ENCODE measurements at places on chromosomes 6 and 20. TPM values are rescaled to one million over a fixed set of nuclear protein-coding genes. Genes with fewer than 3 reads are reported as not detected.

- DNase-seq = no peak
These were observed 90.2 kb downstream of the THBS2 start for GRCh38 chr6:169163411-169163901.

DNA sequence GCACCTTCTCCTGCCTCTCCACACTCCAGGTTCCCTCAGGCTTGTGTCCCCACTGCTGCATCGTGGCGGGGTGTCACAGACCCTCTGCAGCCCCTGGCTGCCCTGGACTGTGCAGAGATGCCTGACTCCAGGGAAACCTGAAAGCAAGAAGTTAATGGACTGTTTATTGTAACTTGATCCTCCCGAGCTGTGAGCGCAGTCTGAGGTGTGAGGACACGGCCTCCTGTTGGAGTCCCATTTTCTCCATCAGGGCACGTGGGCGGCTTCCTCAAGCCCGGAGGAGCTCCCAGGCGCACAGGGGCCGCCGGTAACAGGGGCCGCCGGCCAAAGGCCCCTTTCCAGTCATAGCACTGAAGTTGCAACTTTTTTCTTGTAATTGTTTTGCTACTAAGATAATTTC is 16.9 kb downstream of the RBM38 start:
- no peak for DNase-seq

DNA sequence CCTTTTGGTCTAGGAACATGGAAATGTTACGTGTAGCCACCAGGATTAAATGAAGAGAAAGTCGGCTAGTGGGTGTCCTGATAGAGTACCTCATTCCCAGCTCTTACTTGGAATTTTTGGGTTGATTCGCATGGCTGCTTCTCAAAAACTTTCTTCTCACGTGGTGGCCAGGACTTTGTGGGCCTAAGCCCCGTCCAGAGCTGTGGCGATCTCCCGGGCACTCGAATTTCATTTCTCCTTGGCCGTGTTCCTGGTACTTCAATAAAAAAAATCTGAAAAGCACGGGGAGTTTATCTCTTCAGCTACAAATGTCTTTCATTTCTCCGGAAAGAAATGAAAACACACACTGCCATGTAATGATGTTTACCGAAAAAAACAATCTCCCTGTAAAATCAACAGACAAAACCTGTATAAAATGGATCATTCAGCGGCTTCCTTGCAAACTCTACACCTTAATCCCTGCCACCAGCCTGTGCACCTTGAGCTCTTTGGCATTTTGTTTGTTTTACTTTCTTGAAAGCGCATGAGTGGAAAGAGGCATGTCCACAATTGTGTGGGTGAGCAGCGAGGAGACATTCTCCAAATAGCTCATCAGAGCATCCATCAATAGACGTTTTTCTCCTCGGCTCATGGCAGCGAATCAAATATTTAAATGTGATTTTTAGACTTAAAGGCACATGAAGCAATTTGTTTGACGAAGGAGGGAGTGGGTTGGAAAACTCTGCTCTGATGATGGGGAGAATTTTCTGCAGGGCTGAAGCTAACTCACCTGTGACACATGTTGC is 173.1 kb downstream of the TFAP2C start:
- DNase-seq = no peak

- DNase-seq = no peak
These were observed 16.5 kb upstream of the ATXN1 start for GRCh38 chr6:16777794-16778193.

GRCh38 chr6:73648166-73648565 is 5.6 kb downstream of the SLC17A5 start:
- no peak for DNase-seq

DNA sequence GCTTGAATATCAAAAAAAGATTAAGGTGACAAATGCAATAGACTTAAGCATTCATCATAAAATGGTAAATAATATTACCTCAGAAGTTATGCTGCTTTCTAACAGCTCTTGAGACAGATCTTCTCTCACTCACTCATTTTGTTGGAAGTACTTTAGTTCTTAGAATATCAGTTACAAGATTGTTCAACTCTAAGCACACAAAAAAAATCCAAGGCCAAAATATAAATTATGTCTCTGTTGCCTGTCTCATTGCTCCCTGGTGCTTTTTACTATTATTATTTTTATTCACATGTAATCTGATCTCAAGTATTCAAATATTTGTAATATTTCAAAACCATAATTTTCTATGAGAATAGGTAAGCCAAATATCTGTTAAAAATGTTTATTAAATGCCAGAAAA is 259.4 kb upstream of the HSF2 start:
- no peak for DNase-seq

DNA sequence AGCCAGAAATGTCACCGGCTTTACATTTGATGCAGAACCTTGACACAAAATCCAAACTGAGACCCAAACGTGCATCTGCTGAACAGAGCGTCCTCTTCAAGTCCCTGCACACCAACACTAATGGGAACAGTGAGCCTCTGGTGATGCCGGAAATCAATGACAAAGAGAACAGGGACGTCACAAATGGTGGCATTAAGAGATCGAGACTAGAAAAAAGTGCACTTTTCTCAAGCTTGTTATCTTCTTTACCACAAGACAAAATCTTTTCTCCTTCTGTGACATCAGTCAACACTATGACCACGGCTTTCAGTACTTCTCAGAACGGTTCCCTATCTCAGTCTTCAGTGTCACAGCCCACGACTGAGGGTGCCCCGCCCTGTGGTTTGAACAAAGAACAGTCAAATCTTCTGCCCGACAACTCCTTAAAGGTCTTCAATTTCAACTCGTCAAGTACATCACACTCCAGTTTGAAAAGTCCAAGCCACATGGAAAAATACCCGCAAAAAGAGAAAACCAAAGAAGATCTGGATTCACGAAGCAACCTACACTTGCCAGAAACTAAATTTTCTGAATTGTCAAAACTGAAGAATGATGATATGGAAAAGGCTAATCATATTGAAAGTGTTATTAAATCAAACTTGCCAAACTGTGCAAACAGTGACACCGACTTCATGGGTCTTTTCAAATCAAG is 108.4 kb downstream of the RTN4IP1 start:
- peak; percentile 89 for DNase-seq

The OR2H2 gene
- not detected for total RNA-seq

The RIPPLY2 gene
- total RNA-seq = not detected

The C6orf58 gene
- not detected for total RNA-seq
